Activated CD4-positive, alpha-beta T cell treated with anti-CD3 and anti-CD28 coated beads, Interleukin-2, amount 10 ng/mL, durations not matched to agents 7 days and 5 days (primary cell): ENCODE measurements at places on chromosomes 11 and 22. TPM values are rescaled to one million over a fixed set of nuclear protein-coding genes. Genes with fewer than 3 reads are reported as not detected.

The RAB39A gene
- not detected for total RNA-seq

The SYCE3 gene
- total RNA-seq: not detected

- H3K27me3 ChIP-seq: no peaks in the 10 kb centered on the region
- H3K4me3 ChIP-seq: peak overlapping the region; percentile 99
- no peak for DNase-seq
- H3K4me1 ChIP-seq: peaks cover 49% of the 10 kb centered on the region
These were observed 2.3 kb downstream of the PCF11 start for GRCh38 chr11:83158965-83159901.

GRCh38 chr11:7667460-7667859, 5.8 kb downstream of the CYB5R2 start:
- H3K4me1 ChIP-seq: no peaks in the 10 kb centered on the region
- no peaks in the 10 kb centered on the region for H3K36me3 ChIP-seq
- no peak overlapping the region for H3K4me3 ChIP-seq
- no peak for DNase-seq
- H3K27me3 ChIP-seq: peaks cover 4% of the 10 kb centered on the region

GRCh38 chr11:7251487-7251835, 243 bp upstream of the SYT9 start:
- no peaks in the 10 kb centered on the region for H3K36me3 ChIP-seq
- H3K27me3 ChIP-seq: peaks cover 66% of the 10 kb centered on the region
- H3K4me3 ChIP-seq: no peak overlapping the region
- no peak for DNase-seq
- no peak overlapping the region for H3K27ac ChIP-seq
